Fibroblast of skin of left quadriceps (primary cell): ENCODE measurements at places on chromosomes 12 and 14.

DNA sequence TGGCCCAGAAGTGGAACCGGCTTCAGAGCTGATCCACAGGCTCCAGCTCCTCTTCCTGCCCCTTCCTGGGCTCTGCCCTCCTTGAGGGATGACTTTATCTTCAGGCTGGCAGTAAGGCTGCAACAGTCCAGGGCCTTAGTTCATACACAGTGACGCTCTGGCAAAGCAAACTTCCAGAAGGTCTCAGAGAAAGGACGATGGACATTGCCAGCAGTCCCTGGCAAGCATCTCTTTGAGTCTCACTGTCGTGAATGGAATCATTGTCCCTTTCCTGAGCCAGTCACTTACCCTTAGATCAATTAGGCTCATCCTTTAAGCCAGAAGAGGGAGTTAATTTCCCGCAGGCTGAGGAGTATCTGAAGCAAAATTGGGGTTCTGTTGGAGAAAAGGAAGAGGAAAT, 8.6 kb downstream of the AK7 start:
- no peak for DNase-seq

- DNase-seq, result no peak
Measured at GRCh38 chr14:47606566-47606965, 68.8 kb downstream of the MDGA2 start.

GRCh38 chr12:130337488-130338303, at the start of gene PIWIL1:
TSS of gene PIWIL1 (plus strand) at chr12:130337887. CDS start at chr12:130342592, 4,705 bp downstream.
- no peak for DNase-seq

DNA sequence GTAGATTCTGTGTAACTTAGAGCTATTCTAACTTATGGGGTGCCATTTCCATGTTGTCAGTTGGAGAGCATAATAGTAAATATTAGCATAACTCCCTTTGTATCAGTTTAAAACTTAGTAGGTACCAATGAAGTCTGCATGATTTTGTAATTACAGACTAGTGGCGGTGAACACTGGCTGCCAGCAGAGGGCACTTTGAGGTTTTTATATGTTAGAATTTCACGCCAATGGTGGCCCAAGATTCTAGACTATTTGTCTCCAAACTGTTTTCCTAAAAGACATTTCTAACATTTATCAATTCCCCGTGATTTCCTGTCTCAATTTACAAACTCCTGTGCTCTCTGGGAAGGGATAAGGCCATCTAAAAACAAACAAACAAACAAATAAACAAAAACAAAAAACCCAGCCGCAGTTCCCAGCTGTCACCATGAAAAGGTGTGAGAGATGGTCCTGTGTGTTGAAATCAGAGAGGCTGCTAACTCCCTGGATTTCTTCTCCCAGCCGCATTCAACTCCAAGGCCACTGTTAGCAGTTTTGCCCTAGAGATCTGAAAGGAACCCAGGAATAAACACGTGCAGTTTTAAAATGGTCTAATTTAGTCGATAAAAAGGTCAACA, 57.6 kb downstream of the BRMS1L start:
- DNase-seq, result no peak

GRCh38 chr12:119748497-119748896, 80.6 kb downstream of the PRKAB1 start:
- DNase-seq, result peak; percentile 19

- DNase-seq, result no peak
Measured at GRCh38 chr12:101995684-101996083, 66.1 kb downstream of the WASHC3 start.

- DNase-seq, result no peak
Measured at GRCh38 chr12:4483885-4484823, 38.5 kb upstream of the FGF6 start.

DNA sequence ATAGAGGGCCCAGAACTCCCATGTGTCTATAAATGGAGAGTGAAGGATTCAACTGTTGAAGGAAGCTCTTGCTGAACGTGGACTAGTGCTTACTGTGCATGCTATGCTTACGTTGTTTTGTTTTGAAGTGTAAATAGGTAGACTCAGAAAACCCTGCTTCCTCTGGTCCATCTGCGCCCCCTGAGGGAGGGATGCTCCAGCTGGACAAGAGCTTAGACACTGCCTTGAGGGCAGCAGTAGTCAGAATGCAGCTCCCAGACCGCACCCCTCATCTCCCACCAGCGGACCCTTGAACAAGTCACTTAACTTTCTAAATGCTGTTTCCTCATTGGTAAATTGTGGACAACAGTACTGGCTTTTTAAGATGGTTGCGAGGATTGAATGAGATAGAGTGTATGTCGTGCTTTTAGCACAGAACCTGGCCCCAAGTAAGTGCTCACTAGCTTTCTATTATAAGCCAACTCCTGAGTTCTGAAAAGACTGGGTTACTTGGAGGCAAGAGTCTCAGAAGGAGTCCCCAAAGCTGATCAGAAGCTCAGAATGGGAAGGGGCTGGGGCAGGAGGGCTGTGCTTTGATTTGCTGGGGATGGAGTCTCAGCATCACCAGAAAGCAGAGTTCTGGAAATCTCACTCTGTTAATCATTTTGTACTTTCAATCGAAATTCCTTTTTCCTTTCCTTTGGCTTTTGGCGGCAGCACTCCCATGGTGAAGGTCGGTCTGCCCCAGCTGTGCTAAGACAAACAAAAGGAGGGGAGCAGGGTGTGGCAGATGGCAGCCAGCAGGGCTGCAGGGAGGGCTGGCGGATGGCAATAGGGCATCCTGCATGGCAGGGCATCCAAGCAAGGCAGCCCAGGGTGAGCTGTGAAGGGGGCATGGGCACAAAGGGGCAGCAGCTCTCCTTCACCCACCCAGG, 15.6 kb downstream of the AGAP2 start:
- DNase-seq, result no peak

DNA sequence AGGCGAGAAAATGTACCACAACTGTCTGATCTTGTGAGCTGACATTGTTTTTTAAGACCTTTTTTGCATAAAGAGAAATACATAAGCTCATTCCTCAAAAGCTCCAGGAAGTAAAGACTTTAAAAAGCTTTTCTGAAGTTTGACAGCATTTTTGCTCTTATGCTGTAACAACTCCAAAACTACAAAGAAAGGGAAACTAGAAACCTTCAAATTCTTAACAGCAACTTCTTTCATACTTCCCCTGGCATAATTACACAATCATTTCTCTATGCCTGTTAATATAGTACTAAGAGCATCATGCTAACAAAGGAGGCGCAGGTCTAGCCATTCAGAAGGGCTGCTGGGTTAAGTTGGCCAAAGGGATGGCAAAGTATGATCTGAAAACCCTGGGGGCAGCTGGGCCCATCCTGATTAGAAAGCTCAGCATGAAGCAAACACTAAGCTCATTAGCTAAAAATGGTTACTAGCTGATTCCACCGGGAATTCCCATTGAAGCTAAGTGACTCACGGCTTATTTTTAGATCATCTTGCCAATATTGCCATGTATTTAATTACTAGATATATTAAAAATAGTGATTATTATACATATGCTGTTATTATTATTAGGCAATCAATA, 26.1 kb upstream of the ANP32D start:
- DNase-seq, result no peak

GRCh38 chr14:31745741-31746140, 184.5 kb downstream of the NUBPL start:
- DNase-seq, result no peak

GRCh38 chr14:104746071-104746545, 6.8 kb upstream of the SIVA1 start:
- DNase-seq, result no peak

DNA sequence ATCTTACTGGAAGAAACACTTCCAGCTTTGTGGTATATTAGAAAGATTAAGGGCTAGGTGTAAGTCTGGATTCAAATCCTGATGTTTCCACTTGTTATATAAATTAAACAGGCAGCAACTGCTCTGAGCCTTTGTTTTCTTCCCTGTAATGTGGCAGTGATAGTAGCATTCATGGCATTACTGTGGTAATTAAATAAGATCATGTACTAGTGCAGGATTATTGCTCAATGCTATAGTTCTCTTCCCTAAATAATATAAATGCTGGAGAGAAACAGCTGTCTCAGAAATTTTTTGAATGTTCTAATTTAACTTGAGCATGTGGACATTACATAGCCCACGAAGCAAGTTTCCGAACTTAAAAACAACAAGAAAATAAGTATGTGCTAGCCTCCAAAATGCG, 5.4 kb downstream of the TMEM117 start:
- no peak for DNase-seq

- DNase-seq, result no peak
Measured at GRCh38 chr12:70487440-70487839, 121.3 kb downstream of the KCNMB4 start.

- peak; percentile 43 for DNase-seq
Measured at GRCh38 chr12:104764225-104765091, 193.6 kb downstream of the SLC41A2 start.

- DNase-seq, result no peak
Measured at GRCh38 chr12:95213928-95214327, 3.3 kb downstream of the FGD6 start.

DNA sequence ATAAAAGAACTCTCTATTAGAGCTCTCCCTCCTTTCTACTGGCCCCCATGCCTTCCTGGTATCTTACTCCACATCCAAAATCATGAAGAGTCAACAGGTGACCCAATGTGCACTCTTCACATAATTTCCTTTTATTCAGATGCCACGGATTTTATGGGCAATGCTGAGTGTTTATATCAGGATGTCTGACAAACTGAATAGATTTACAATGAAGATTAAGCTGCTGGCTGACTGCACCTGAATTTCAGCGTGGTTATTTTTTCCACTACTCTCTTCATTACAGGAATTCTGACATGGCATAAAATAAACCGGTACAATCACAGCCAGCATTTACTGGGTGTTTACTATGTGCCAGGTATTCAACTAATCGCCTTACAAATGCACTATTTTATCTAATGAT, 29.4 kb upstream of the CERS5 start:
- DNase-seq, result no peak

- DNase-seq, result no peak
Measured at GRCh38 chr12:123106640-123107359, 44.1 kb downstream of the PITPNM2 start.

- no peak for DNase-seq
Measured at GRCh38 chr14:75350505-75351060, 72.0 kb downstream of the FOS start.

DNA sequence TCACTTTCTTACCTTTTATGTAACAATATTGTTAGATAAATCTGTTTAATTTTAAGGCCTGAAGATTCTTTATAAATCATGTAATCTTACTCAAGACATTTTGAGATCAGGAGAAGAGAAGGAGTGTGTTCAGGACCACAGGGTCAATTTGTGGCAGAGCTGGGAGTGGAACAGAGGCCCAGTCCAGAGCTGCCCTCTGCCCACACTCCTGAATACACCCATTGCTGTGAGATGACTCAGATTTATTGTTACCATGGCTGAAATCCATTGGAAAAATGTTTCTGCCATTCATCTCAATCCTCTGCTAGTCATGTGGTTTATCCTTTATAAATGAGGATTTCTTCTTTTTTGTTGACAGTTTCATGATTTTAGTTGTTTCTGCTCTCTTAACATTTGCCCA, 100.5 kb upstream of the STXBP6 start:
- DNase-seq, result no peak

DNA sequence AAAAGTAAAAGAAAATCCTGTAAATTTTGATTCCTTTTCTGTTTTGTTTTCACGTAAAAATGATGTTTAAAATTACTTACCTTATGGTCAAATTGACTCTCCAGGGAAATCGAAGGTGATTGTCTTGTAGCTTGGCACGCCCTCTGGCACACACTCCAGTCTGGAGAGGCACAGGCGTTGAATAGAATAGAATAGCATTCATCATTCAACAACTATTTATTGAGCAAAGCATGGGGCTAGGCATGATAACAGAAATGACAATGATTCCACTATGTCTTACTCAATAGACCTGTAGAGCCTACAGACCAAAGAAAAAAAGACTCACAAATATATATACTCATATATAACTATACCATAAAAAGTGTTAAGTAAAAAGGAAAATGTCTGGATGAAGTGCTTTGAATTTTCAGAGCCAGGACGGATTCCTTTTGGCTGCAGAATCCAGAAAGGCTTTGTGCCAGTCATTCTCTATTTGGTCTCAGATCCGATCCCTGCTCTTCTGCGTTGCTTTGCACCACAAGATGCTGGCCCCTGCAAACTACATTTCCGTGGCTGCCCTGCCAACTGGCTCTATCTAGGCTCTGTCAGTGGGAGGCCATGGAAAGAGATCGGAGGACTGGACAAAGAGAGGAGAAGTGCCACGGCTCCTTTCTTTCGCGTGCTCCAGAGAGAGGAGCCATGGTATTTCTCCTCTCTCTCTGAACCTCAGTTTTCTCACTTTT, 231.8 kb downstream of the CRADD start:
- no peak for DNase-seq

- DNase-seq, result no peak
Measured at GRCh38 chr14:85580536-85581140, 50.7 kb downstream of the FLRT2 start.

DNA sequence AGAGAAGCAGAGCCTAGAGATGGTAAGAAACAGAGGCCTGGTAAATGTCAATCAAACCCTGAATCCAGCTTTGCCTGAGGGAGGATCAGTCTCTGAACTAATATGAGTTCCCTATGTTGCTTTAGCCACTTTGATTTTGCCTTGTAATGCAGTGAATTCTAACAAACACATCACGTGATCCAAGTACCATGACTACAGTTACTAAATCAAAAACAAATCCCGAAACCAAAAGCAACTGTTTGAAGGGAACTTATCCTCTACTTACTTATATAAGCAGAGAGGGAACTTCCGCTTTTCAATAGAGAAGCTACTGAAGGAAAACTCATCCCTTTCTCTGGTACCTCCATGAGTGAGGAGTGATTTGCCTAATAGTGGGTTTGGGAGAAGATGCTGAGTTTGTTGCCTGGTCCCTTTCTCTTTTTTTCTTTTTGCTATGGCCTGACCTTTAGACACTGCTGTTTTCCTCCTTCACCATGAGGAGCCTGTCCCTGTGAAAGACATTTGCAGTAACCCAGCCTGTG, 7.7 kb upstream of the PPTC7 start:
- DNase-seq, result peak; percentile 5

DNA sequence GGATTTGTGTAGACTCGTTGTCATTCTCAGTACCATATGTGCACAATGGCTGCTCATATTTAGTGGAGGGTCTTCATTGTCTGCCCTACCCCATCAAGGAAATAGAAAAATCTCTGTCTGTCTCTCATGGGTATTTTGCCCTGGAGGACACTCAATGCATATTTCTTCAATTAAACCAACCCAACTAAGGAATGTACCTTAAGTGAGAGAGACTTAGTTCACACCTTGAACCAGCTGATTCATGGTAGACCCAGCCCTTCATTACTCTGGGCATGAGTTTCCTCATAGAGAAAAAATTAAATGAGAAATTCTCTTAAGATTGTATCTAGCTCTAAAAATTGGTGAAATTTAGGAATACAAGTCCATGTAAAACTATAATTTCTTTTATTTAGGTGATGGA, 107.1 kb upstream of the PLEKHG7 start:
- no peak for DNase-seq

DNA sequence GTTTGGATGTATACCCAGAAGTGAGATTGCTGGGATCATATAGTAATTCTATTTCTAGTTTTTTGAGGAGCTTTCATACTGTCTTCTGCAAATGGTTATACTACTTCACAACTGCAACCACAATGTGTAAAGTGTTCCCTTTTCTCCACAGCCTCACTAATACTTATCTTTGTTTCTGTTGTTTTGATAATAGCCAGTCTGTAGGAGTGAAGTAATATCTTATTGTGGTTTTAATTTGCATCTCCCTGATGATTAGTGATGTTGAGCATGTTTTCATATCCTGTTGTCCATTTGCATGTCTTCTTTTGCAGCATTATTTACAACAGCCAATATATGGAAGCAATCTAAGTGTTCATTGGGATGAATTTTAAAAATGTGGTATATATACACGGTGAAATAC, 29.9 kb downstream of the GABARAPL1 start:
- no peak for DNase-seq
